Skin of body (tissue), 3 donors: ENCODE measurements at places on chromosomes 16 and 17. TPM values are rescaled to one million over a fixed set of nuclear protein-coding genes. Genes with fewer than 3 reads are reported as not detected.
A peak's percentile ranks its signal among the peaks of the same experiment; 100 is the strongest.

DNA sequence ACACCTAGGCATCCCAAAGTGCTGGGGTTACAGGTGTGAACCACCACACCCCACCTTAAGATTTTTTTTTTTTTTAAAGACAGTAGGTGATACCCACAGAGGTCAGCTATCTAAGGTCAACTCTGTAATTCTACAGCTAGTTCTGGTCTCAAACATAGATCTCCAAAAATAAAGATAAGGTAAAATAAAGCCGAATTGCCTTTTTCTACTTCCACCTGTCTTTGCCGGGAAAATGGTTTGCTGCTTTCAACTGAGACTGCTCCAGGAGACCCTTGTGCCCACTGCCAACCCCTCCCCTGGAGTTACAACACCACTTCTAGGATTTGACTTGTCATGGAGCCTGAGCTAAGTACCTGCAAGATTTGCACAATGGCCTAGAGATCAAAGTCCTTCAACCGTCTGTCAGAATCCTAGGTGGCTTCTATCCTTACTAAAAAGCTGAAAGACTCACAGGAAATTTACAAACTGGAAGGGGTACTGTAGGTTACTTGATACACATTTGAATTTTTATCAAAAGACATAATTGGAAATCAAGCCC, 4.7 kb upstream of the CNOT1 start:
- no peak for DNase-seq

DNA sequence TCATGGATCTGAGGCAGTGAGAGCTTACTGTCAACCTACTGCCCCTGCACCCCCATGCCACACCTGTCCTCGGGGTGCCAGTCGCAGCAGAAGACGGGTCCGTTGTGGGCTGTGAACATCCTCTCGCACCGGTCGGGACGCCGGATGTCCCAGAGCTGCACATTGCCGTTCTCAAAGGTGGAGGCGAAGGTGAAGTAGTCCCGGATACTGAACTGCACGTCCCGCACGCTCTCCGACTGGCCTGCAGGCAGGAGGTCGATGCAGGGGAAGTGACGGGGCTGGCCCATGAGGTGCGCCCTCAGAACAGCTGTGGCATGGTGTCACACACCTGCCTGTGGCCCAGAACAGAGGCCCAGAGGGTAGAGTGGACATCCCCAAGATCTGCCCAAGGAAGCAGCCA, 2.7 kb downstream of the WDR24 start:
- DNase-seq = no peak

DNA sequence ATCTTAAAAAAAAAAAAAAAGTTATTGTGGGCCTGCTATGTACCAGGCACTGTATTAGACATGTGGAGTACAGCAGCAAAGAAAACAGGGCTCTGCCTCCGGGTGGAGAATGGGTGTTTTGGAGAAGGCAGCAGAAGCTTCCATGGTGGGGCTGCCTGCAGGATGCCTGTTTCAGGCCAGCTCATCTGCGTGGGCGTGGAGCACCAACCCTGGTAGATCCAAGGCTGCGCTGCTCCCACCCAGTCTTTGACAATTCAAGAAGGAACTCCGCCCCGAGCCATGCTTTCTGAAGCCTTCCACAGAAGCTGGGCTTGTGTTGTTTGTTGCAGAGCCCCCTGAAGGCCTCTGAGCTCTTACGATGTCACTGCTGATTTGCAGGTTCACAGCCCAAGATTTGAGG, 23.2 kb upstream of the CACNG1 start:
- no peak for DNase-seq

- no peak for DNase-seq
Measured at GRCh38 chr17:72351884-72352346, 231.1 kb downstream of the SOX9 start.

GRCh38 chr17:29107933-29108822, 65.2 kb downstream of the PIPOX start:
- DNase-seq = no peak

- DNase-seq = peak; percentile 64
Measured at GRCh38 chr17:9658593-9659211, 13.4 kb downstream of the USP43 start.

Gene ABCC11
- 0.20 TPM for total RNA-seq

Gene NTN3
- total RNA-seq = 3.4 TPM

- no peak for DNase-seq
Measured at GRCh38 chr16:24858219-24859041, 12.7 kb downstream of the SLC5A11 start.

Gene ST6GALNAC1
- not detected for total RNA-seq

DNA sequence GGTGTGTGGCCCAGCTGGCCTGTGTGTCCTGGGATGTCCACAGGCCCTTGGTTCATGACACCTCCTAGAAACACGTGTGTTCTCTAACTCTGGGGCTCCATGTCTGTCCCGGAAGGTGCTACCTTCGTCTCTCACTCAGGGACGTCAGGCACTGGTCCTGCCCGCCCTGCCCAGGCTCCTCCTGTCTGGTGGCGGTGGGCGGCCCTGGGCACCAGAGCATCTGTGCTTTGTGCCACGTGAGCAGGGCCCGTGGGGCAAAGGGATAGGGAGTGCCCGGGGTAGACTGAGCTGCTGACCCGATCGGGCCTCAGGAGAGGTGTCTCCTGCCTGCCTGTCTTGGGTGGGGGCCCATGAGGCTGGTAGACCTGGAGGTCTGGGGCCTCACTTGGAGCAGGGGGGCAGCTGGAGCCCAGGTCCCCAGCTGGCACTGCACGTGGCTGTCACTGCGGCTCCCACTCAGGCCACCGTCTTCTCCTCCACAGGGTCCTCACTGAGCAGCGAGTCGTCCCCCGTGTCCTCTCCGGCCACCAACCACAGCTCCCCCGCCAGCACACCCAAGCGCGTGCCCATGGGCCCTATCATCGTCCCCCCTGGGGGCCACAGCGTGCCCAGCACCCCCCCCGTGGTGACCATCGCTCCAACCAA, 35.1 kb downstream of the GSE1 start:
- DNase-seq = no peak

DNA sequence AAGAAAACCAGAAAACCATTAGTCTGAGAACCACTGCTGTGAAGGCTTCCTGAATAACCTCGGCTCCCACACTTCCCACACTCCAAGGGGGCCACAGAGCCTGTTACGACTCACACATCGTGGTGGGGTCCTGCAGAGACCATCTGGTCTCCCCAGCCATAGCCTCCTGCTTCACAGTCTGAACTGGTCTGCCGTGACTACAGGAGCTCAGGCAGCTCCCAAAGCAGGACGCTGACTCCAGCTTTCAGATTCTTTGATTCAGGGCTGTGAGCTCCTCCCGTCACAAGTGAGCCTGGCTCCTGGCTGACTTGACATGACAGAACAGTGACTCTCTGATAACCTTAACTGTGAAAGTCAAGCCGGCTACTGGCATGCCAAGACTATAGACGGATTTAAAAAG, 37.8 kb downstream of the CYB5D2 start:
- no peak for DNase-seq
